ENCODE measurements at places on chromosomes 3 and 15. TPM values are rescaled to one million over a fixed set of nuclear protein-coding genes. Genes with fewer than 3 reads are reported as not detected.

- H3K27ac ChIP-seq: no peak overlapping the region
- no peaks in the 10 kb centered on the region for H3K27me3 ChIP-seq
- H3K36me3 ChIP-seq: no peaks in the 10 kb centered on the region
- peaks cover 3% of the 10 kb centered on the region for H3K4me1 ChIP-seq
- no peak for DNase-seq
- no peak overlapping the region for H3K4me3 ChIP-seq
These were observed 41.0 kb upstream of the MANF start for GRCh38 chr3:51343918-51344687.

GRCh38 chr3:52670621-52671521 lies 14.8 kb downstream of the PBRM1 start:
- peak overlapping the region; percentile 37 for H3K4me3 ChIP-seq
- peaks cover 26% of the 10 kb centered on the region for H3K4me1 ChIP-seq
- no peaks in the 10 kb centered on the region for H3K27me3 ChIP-seq
- H3K36me3 ChIP-seq: peaks cover 25% of the 10 kb centered on the region
- peak; percentile 53 for DNase-seq

GRCh38 chr15:40274350-40275274 lies 8.3 kb downstream of the ANKRD63 start:
- H3K27me3 ChIP-seq: peaks cover 33% of the 10 kb centered on the region
- no peak overlapping the region for H3K4me3 ChIP-seq
- peaks cover 4% of the 10 kb centered on the region for H3K4me1 ChIP-seq
- H3K36me3 ChIP-seq: no peaks in the 10 kb centered on the region
- peak; percentile 85 for DNase-seq

- H3K4me3 ChIP-seq: no peak overlapping the region
- no peaks in the 10 kb centered on the region for H3K27me3 ChIP-seq
- DNase-seq: no peak
- H3K4me1 ChIP-seq: no peaks in the 10 kb centered on the region
These were observed 85.2 kb upstream of the CHL1 start for GRCh38 chr3:111143-112069.

GRCh38 chr3:53166781-53167291 lies 5.8 kb downstream of the PRKCD start:
- H3K4me3 ChIP-seq: no peak overlapping the region
- no peaks in the 10 kb centered on the region for H3K27me3 ChIP-seq
- peaks cover 2% of the 10 kb centered on the region for H3K36me3 ChIP-seq
- peaks cover 34% of the 10 kb centered on the region for H3K4me1 ChIP-seq
- DNase-seq: no peak

DNA sequence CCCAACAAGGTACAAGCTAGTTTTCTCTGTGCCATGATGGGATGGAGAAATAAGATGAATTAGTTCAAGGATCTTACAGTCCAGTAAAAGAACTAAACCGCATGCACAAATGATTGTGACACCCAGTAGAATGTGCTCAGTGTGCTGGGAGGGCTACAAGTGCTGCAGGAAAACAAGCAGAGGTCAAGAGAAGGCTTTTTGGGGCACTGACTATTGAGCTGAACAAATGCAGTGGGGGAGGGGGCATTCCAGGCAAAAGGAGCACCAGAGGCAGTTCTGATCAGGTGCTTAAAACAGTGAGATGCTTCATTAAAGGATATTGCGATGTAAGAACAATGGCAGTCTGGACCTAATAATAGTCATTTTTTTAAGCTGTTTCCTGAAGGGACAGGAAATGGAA lies 6.0 kb downstream of the SLC27A2 start:
- H3K4me1 ChIP-seq: peaks cover 10% of the 10 kb centered on the region
- H3K36me3 ChIP-seq: peaks cover 26% of the 10 kb centered on the region
- no peak for DNase-seq
- peaks cover 16% of the 10 kb centered on the region for H3K27me3 ChIP-seq
- H3K27ac ChIP-seq: no peak overlapping the region

GRCh38 chr3:22933841-22934116 lies 269.3 kb upstream of the UBE2E2 start:
- no peaks in the 10 kb centered on the region for H3K36me3 ChIP-seq
- H3K4me1 ChIP-seq: no peaks in the 10 kb centered on the region
- no peak overlapping the region for H3K27ac ChIP-seq
- DNase-seq: no peak
- H3K4me3 ChIP-seq: no peak overlapping the region

DNA sequence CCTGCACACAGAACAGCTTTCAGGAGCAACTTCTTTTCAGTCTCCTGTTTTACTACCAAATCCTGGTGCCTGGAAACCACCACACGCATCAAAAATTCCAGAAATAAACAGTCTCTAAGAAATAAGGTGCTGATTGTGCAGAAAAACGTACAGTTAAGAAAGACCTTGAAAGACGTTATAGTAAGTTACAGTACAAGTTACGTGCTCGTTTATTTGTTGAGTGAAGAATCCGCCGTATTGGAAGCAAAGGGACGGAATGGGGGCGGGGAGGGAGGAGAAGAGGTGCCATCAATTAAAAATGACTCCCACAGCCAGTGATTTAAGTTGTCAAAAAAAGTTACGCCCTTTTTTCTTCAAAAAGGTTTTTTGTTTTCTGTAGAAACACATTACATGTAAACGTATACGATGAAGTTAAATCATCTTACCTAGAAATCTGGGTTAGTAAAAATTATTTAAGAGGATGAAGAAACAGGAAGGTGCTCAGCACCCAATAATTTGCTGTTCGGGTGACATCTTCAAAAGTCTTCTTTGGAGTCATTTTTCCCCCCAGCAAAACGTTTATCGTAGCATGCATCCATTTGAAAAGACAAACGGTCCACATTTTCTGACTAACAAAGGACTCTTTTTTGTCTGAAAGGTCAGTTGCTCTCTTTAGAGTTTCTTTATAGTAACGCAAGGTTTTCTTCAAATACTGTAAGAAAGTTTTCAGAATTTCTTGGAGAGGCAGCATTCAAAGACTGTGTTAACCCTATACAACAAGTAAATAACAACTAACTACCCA lies 782 bp upstream of the UACA start:
- peak overlapping the region; percentile 19 for H3K27ac ChIP-seq
- peaks cover 21% of the 10 kb centered on the region for H3K4me1 ChIP-seq
- H3K4me3 ChIP-seq: peak overlapping the region; percentile 85
- H3K27me3 ChIP-seq: peaks cover 50% of the 10 kb centered on the region
- DNase-seq: no peak

DNA sequence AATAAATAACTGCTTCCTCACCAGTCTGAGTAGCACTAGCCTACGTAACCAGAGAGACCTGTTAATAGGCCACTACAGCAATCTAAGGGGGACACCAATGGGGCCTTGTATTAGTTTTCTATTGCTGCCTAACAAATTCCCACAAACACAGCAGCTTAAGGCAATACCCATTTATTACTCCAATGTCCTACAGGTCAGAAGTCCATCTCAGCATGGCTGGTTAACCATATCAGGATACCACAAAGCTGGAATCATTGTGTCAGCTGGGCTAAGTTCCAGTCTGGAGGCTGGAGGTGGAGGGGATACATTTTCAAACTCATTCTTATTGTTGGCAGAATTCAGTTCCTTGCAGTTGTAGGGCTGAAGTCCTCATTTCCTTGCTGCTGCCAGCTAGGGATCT lies 331.9 kb downstream of the ULK4 start:
- no peaks in the 10 kb centered on the region for H3K4me1 ChIP-seq
- H3K27ac ChIP-seq: no peak overlapping the region
- no peaks in the 10 kb centered on the region for H3K27me3 ChIP-seq
- no peak for DNase-seq
- H3K4me3 ChIP-seq: no peak overlapping the region

GRCh38 chr3:10945683-10946287 lies 46.8 kb upstream of the SLC6A1 start:
- no peaks in the 10 kb centered on the region for H3K4me1 ChIP-seq
- no peak overlapping the region for H3K27ac ChIP-seq
- H3K4me3 ChIP-seq: no peak overlapping the region
- DNase-seq: peak; percentile 55
- H3K27me3 ChIP-seq: peaks cover 20% of the 10 kb centered on the region

DNA sequence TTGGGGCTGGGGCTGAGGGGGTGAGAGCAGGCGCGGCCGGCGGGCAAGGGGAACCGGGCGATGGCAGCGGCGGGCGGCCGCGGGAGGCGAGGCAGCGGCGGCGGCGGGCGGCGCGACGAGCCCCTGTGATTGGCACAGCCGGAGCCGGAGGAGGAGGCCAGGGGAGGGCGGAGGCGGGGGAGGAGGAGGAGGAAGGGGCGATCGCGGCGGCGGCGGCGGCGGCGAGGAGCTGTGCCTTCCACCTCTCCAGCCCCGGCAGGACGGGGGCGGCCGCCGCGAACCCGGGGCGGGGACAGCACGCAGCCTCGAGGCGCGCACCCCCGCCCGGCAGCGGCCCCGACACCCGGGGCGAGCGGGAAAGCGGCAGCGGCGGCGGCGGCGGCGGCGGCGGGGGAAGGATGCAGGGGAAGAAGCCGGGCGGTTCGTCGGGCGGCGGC lies at the start of gene SLCO3A1:
SLCO3A1 (plus strand) TSS at position 198 of the 437 bp plus-strand sequence.
- H3K4me1 ChIP-seq: peaks cover 50% of the 10 kb centered on the region
- peak; percentile 57 for DNase-seq
- peak within 1 kb of the TSS; percentile 29 for H3K27ac ChIP-seq
- peaks cover 12% of the 10 kb centered on the region for H3K27me3 ChIP-seq

DNA sequence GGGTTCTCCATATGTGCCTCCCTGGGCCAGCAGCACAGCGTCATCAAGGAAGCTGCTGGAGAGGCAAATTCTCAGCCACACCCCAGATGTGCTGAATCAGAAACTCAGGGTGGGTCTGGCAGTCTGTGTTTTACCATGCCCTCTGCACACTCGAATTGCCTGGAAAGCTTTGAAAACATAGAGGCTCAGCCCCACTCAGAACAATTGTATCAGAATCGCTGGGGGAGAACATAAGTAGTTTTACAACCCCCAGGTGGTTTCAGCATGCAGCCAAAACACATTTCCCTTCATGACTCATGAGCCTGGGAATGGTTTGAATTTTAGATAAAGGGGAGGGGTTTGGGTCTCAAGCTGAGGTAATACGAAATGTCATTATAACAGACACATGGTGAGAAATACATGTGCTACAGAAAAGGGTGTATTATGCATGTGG lies 9.6 kb downstream of the TGM4 start:
- no peak for DNase-seq
- no peaks in the 10 kb centered on the region for H3K36me3 ChIP-seq
- no peak overlapping the region for H3K4me3 ChIP-seq
- peaks cover 4% of the 10 kb centered on the region for H3K27me3 ChIP-seq
- H3K4me1 ChIP-seq: no peaks in the 10 kb centered on the region

GRCh38 chr3:99321261-99321660 lies 317.1 kb upstream of the COL8A1 start:
- DNase-seq: no peak
- no peak overlapping the region for H3K27ac ChIP-seq
- no peaks in the 10 kb centered on the region for H3K4me1 ChIP-seq
- H3K36me3 ChIP-seq: no peaks in the 10 kb centered on the region
- H3K27me3 ChIP-seq: no peaks in the 10 kb centered on the region

DNA sequence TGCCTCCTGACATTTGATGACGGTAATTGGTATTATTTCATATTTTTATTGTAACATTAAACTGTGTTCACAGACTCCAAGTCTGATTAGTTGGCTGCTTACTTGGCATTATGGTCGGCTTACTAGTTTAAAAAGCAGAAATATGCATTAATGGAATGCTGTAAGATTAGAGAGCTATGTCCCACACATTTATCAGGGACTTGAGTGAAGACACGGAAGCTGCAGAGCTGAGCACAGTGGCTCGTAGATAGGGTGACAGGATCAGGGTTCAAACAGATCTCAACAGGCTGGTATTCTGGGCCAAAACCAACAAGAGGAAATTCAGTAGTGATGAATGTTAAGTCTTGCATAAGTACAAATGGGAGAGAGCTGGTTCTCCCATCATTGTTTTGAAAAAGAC lies 113.8 kb downstream of the ADAMTSL3 start:
- H3K36me3 ChIP-seq: no peaks in the 10 kb centered on the region
- H3K4me1 ChIP-seq: no peaks in the 10 kb centered on the region
- no peak overlapping the region for H3K4me3 ChIP-seq
- peaks cover 9% of the 10 kb centered on the region for H3K27me3 ChIP-seq
- H3K27ac ChIP-seq: no peak overlapping the region

- no peaks in the 10 kb centered on the region for H3K36me3 ChIP-seq
- no peak overlapping the region for H3K27ac ChIP-seq
- no peak for DNase-seq
- H3K27me3 ChIP-seq: no peaks in the 10 kb centered on the region
These were observed 13.4 kb upstream of the BMF start for GRCh38 chr15:40121911-40122638.

- peak overlapping the region; percentile 56 for H3K27ac ChIP-seq
- no peaks in the 10 kb centered on the region for H3K27me3 ChIP-seq
- DNase-seq: no peak
- H3K4me3 ChIP-seq: no peak overlapping the region
These were observed 75.7 kb downstream of the KLHL25 start for GRCh38 chr15:85718981-85719380.

- no peaks in the 10 kb centered on the region for H3K27me3 ChIP-seq
- peak; percentile 56 for DNase-seq
- H3K4me3 ChIP-seq: peak overlapping the region; percentile 9
- peak overlapping the region; percentile 93 for H3K27ac ChIP-seq
- H3K4me1 ChIP-seq: peaks cover 69% of the 10 kb centered on the region
These were observed 16.1 kb downstream of the ZNF80 start for GRCh38 chr3:114221165-114221880.

DNA sequence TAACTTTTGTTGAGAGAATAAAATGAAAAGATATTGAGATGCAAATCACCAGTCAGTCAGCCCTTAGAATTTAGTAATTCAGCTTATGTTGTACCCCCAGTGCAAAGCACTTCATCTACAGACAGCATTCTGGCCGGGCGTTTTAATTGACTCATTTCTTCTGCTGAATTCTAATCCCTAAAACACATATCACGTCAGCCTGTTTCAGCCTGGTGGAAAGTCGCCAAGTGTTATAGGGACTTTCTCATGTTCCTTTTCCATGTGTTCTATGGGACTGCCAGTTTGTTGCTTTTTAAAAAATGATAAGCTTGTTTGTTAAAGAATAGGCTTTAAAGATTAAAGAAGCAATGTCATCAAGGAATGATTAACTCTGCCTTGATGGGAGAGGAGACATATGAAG lies 169.7 kb upstream of the BFSP2 start:
- H3K36me3 ChIP-seq: no peaks in the 10 kb centered on the region
- no peak overlapping the region for H3K4me3 ChIP-seq
- H3K27me3 ChIP-seq: peaks cover 10% of the 10 kb centered on the region
- no peak for DNase-seq

- H3K4me1 ChIP-seq: no peaks in the 10 kb centered on the region
- no peak for DNase-seq
- H3K4me3 ChIP-seq: no peak overlapping the region
- no peak overlapping the region for H3K27ac ChIP-seq
- H3K36me3 ChIP-seq: no peaks in the 10 kb centered on the region
These were observed 470.5 kb upstream of the THBS1 start for GRCh38 chr15:39110336-39110735.

GRCh38 chr3:98536456-98537017 lies 4.8 kb downstream of the GPR15 start:
- H3K4me1 ChIP-seq: peaks cover 35% of the 10 kb centered on the region
- peak overlapping the region; percentile 76 for H3K27ac ChIP-seq
- H3K27me3 ChIP-seq: peaks cover 6% of the 10 kb centered on the region
- no peak overlapping the region for H3K4me3 ChIP-seq
- peaks cover 8% of the 10 kb centered on the region for H3K36me3 ChIP-seq

Gene WDR49
- total RNA-seq: 0.31 TPM

Gene MINDY2
- total RNA-seq: 9.2 TPM

Gene NMNAT3
- 5.5 TPM for total RNA-seq
